NCI-H526 (cell line): ENCODE measurements at places on chromosomes 6 and 20.

DNA sequence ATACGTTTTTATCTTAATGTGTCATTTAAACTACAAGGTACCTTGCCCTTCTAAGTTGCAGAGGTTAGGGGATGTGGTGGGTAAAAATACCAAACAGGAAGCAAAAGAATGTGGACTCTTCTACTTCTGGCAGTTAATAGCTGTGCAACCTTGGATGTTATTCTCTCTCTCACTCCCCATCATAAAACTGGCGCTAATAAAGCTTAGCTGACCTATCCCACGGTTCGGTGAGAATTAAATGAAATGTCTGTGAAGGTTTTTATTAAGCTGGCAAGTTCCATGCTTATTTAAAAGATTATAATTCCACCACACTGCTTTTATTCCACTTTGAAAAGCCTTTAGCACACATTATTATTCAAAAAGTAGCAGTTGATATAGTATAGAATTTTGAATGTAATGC is 127.8 kb upstream of the SLC22A23 start:
- no peak for DNase-seq

GRCh38 chr20:45016089-45016671 is 49.9 kb downstream of the STK4 start:
- no peak for DNase-seq

DNA sequence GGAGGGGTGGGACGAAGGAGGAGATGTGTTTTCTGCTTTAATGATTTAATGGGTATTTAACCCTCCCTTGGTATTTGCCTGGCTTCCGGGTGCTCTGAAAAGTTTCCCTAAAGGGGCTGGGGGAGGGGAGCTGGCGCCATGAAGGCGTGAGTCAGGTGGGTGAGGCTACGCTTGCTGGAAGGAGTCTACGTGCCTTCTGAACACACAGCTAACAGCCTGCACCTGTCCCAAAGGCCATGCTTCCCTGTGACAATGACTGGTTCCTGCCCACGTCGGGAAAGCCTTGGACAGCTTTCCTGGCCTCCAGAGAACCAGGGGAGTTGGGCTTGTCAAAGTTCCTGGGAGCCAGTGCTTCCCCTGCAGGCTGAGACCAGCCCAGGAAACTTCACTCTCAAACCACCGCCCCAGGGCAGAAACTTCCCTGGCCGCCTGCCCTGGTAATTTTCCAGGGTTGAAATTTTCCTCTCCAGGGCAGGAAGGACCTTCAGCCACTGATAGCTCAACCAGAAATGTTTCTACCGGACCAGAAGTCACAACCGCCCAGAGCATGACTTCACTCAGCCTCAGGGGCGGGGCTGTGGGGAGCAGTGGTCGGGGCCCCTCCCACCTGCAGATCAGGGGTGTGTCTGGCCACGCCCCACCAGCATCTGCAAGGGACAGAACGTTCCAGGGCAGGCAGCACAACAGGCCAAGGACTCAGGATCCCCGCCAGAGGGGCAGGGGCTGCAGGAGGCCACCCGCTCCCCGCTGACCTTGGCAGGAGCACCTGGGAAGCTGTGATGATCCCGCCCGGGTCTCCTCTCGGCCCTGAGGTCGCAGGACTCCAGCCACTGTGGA is 18.6 kb upstream of the SLCO4A1 start:
- peak; percentile 97 for DNase-seq

GRCh38 chr20:58718121-58718563 is 25.5 kb downstream of the NPEPL1 start:
- DNase-seq, result no peak

DNA sequence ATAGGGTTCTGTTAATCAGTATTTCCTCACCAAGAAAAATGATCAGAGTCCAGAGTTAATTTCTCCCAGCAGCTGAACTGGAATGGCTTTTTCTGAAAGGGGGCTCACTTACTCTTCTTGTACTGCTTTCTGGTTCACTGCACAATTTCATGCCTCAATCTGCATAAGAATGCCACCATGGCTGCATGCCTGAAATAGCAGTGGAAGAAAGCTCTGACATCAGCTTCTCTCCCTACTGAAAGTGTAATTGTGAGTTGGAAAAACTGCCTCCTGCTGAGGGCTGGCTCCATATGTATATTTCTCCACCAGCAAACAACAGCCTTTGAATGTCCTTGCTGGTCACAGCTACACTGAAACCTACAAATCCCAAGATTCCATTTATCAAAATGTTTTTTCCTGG is 1027.2 kb upstream of the GJE1 start:
- no peak for DNase-seq

- DNase-seq, result no peak
Measured at GRCh38 chr6:128394167-128394566, 126.2 kb downstream of the PTPRK start.

GRCh38 chr6:18488004-18488403 is 100.9 kb downstream of the RNF144B start:
- no peak for DNase-seq

GRCh38 chr6:169847901-169848311 is 96.5 kb downstream of the ERMARD start:
- DNase-seq, result no peak

DNA sequence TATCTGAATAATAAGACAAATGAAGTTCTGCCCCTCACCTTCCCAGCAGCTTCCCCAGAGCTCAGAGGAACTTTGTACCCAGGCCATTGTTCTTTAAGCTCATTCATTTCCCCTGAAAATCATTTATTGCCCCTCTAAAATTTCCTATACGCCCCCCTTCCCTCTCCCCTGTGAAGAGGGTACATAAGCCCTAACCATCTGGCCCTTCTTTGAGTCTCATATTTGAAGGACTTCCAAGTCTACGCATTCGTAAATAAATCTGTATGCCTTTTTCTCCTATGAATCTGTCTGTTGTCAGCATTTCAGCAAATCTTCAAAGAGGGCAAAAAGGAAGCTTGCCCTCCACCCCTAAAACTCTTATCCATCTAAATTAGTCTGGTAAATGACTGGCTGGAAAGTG is 73.1 kb upstream of the DST start:
- no peak for DNase-seq

DNA sequence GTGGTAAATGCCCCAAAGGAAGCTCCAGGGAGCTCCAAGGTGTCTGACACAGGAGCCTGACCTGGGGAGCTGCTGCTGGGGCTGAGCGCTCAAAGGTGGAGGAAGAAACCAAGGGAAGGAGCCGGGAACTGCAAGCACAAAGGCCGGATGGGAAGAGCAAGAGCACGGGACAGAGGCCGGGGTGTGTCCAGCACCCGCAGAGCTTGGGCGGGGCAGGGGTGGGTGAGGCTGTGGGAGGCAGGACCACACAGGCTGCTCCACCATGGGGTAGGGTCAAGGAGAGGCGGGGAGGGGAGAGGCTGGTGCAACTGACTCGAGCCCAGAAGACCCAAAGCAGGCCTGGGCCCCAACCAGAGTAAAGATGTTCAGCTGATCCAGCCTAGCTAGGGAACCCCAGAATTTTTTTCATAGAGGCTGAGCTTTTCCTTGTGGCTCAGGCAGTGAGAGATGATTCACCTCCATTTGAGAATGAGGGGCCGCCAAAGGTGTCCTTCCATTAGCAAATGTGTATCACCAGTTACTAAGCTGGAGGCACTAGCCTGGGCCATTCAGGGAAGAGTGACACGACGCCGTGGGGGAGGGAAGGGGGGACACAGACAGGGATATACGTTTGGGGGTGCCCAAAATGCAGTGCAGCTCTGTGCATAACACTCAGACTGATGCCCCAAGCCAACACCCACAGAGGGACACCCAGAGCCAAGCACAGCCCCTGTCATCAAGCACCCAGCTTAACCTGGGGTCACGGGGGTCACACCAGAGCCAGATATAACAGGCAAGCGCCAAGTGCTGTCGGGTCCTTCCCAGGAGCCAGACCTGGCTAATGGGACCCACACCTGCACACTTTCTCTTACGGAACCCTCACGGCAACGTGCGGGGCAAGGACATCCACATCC is 21.3 kb upstream of the TLDC2 start:
- DNase-seq, result no peak

DNA sequence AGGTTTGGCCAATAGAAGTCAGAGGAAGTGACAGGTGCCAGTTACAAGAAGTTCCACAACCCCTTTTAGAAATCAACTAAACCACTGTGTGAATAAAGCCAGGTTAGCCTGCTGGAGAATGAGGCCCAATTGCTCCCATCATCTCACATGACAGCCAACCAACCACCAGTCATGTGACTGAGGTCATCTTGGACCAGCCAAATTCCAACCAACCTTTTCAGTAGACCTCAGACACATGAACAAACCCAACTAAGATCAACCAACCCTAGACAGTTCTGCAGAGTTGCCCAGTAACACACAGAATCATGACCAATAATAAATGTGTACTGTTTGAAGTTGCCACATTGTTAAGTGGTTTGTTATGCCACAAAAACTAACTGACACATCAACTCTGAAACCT is 44.6 kb upstream of the GGTLC1 start:
- no peak for DNase-seq

- DNase-seq, result no peak
Measured at GRCh38 chr6:142941018-142941417, 4.0 kb downstream of the HIVEP2 start.

GRCh38 chr6:109253366-109253765 is 128.9 kb downstream of the CD164 start:
- DNase-seq, result no peak

GRCh38 chr20:58069796-58070663 is 158.4 kb downstream of the ANKRD60 start:
- no peak for DNase-seq

DNA sequence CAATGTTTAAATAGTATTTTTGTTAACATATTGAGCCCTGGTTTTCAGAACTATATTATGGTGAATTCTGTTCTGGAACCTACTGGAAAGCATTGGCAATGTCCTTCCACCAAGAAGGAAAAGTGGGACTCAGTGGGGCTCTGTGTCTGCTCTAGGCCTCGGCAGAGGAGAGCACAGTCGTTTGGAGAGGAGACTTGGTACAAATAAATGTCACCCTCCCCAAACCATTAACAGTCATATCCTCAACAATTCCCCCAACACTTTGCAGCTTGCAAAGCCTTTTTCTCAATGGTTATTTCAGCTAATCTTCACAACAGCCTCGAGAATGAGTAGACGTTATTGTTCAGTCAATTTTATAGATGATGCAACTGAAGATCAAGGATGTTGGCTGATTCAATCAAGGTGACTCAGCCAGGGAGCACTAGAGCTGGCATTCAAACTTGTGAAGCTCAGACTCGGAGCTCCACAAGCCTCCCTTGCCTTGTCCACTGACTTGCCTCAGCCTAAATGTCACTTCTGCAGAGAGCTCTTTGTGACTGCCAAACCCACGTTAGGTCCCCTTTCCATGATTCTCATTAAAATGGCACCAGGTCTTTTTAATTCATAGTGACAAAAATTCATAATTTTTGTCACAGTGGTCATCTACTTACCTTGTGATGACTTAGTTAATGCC is 60.6 kb downstream of the TOX2 start:
- no peak for DNase-seq

GRCh38 chr6:53426667-53427270 is 78.0 kb upstream of the ELOVL5 start:
- no peak for DNase-seq
